Stimulated activated CD4-positive, alpha-beta T cell treated with anti-CD3 and anti-CD28 coated beads, Interleukin-15, amount 100 ng/mL, for 1 hour (primary cell): ENCODE measurements at places on chromosomes 3 and 15.

DNA sequence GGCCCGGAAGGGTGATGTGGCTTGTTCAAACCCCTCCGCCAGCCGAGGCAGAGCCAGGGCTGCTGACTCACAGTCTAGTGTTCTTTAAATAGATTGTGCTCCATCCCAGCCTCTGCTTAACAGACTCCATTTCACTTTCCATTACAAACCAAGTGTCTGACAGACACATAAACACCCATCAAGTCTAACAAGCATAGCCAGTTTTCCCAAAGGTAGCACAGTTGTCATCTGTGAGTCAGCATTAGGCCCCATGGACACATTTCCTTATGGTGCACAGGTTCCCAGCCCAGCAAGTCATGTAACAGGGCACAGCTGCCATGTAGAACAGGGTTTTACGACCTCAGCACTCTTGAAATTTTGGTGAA is 109.9 kb upstream of the RAP2B start:
- DNase-seq: no peak

DNA sequence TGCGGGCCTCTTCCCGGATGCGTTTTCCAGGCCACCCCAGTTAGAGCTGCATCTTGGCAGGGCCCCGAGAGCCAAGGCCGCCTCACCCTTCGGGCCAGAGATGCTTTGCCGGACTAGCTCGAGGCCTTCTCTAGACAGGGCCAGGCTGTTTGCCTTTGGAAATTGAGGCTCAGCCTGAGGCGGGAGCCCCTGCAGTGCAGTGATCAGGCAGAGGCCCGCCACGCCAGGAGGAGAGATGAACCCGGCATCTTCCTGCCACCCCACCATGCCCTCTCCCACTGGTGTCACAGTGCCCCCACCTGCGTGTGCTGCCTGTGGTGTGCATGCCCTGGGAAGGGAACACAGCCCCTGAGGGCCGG is 8.9 kb upstream of the ROPN1B start:
- no peak for DNase-seq

GRCh38 chr3:42936157-42936981 is 30.4 kb downstream of the ZNF662 start:
- DNase-seq: no peak

- no peak for DNase-seq
Observed at GRCh38 chr15:41936155-41936554, 36.2 kb downstream of the EHD4 start.

GRCh38 chr15:59792359-59792758 is 103.2 kb upstream of the BNIP2 start:
- DNase-seq: no peak

DNA sequence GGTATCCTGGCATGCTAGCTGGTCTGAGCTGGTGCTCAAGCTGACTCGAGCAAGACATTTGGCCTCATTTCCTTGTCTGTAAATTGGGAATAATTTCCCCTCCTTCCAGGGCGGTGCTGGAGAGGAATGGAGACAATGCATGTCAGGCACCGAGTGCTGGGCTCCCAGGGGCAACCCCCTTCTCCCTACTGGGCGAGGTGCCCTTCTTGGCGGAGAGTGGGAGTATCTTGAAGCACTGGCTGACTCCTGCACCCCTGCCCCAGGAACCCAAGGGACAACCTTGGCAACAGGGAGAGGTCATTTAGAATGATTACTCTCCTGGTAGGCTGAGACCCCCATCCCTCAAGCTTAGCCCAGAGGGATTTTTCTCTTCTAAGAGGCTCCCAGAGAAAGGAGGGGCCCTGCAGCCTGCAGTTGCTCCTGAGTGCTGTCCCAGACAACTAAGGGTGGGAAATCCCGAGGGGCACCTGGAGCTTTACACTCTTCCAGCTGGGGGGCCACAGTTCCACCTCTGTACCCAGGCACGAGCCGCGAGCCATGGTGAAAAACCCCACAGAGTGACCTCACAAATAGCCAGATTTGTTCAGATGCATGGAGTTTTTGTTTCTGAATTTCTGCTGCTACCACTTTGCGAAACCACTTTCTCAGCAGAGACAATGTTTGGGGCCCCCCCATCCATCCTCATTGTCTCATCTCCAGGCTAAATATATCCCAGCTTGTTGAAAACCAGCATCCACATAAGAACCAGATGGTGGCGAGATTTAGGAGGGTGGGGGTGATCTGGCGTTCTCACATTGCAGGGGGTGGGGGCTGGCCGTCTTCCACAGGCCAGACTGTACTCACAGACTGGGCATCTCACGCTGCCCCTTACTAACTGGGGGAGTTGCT is 44.8 kb downstream of the ABTB1 start:
- no peak for DNase-seq

DNA sequence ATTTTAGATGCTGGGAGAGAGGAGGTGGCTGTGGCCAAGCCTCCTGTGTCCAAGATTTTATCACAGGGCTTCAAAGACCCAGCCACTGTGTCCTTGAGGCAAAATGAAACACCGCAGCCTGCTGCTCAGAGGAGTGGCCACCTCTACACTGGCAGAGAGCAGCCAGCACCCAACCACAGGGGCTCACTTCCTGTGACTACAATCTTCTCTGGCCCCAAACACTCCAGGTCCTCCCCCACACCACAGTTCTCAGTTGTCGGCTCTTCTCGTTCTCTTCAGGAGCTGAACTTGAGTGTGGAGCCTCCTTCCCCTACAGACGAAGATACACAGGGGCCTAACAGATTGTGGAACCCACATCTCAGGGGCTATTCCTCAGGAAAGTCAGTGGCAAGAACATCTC is 45.6 kb downstream of the CDAN1 start:
- DNase-seq: no peak

GRCh38 chr15:80695099-80695910 is at the start of gene ABHD17C:
ABHD17C (plus strand) TSS chr15:80695310; CDS start chr15:80695430, 120 bp downstream.
- DNase-seq: peak; percentile 2

DNA sequence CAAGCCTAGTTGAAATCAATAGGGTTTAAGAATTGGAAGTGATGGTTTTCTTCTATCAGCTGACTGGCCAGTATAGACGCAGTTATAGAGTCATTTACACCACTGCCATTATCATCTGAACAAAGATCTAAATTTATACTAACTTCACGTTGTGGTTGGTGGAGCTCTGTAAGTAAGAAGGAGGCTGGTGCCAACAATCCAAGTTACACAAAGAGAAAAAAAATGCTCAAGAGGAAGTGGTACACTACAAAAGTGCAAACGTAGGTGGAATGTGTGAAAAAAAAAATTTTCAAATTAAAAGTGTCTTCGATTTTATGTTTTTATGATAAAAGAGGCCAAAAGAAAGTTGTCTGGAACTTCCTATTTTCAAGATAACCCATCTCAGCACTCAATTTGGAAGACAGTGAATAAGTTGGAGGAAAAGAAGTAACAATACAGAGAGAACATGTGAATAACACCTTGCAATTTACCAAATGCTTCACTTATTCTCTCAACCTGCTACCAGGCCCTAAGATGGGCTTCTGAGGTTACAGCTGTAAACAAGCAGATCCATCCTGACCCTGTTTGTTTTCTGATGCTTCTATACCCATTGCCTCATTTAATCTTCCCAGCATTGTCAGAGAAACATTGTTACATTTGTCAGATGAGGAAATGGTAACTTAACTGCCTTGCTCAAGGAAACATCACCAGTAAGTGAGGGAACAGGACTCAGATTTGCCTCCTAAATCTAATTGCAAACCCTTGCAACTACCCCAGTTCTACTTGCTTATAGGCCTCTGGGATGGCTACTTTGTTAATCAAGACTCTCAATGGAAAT is 12.0 kb upstream of the TASOR start:
- no peak for DNase-seq

DNA sequence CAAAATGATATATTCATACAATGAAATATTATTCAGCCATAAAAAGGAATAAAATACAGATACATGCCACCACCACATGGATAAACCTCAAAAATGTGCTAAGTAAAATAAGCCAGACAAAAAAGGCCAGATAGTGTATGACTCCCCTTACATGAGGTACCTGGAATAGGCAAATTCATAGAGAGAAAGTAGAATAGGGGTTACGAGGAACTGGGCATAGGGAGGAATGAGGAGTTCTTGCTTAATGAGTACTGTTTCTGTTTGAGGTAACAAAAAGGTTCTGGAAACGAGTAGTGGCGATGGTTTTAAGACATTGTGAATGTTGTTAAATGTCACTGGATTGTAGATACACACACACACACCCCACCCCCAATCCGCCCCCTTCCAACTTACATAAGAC is 8.2 kb downstream of the RAF1 start:
- DNase-seq: no peak

DNA sequence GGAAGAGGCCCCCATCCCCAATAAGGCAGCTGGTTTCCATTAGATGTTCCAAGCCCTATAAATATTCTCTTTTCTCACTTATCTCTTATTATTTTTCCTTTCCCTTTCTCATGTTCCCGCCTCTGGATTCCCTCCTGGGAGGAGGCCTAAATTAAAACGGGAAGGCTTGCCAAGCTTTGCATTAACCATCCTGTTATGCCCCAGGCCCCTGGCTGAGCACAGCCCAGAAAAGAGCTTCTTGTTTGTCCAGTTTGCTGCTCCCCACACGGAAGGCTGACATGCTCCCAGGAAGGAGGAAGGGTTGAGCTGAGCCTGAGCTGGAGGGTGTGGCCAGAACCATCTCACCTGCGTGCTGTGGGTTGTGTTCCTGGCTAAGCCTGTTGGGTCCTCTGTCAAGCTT is 63.1 kb upstream of the BOC start:
- DNase-seq: no peak

DNA sequence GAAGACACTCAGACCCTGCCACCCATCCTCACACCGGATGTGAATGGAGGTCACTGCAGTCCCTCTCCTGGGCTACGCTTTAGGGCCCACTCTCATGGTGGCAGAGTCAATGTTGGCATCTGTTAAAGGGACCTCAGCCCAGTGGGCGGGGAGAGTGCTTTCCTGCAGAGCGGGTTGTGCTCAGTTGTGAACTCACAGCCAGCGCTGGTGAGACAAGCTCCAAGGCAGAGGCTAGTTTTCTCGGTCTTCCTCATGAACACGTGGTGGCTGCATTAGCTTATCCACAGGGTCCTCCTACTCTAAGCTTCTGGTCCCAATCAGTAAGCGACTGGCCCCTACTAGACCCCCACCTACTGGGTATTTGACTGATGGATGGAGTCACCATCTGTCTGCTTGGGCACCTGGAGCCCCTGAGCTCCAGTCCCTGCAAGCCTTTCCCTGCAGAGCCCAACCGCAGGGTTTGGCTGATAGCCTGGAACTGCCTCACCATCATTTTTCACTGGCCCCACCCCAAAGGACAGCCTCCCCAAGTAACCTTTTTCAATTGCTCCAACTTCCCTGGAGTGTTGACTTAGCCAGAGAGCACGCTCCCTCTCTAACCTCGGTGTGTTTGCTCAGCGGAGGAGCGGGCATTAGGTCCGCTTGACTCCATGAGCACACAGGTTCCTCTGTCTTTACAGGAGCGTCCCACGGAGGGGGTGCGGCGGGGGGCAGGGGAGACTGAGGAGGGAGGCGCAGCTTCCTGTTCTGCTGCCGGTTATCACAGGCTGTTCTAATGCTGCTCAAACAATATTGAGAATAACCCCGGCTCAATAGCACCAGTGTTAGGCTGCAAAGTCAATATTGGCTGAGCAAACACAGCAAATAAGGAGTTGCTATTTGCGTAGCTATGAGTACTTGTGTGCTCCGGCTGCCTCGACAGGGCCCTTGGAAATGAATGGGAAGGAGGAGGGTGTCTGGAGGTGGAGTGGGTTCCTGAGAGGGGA is 141.7 kb downstream of the RPLP1 start:
- no peak for DNase-seq

DNA sequence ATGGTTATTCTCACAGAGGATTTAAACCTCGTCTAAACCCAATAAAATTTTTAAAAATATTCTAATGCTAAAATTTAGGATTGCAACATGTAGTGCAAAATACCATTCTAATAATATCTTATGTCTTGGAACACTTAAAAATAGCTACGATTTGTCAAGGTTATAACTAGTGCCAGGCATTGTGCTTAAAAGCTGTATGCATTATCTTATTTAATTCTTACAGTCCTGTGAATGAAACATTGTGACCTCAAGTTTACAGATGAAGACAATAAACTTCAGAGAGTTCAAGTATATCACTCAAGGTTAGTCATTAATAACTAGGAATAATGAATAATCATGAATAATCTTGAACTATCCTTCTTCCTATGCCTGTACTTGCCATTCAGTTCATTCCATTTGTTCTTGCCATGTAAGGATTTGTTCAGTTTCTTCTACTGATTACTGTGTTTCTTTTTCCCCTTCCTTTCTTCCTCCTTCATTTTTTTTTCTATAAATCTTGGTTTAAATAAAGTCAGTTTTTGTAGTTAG is 897.6 kb upstream of the NR2F2 start:
- DNase-seq: no peak

DNA sequence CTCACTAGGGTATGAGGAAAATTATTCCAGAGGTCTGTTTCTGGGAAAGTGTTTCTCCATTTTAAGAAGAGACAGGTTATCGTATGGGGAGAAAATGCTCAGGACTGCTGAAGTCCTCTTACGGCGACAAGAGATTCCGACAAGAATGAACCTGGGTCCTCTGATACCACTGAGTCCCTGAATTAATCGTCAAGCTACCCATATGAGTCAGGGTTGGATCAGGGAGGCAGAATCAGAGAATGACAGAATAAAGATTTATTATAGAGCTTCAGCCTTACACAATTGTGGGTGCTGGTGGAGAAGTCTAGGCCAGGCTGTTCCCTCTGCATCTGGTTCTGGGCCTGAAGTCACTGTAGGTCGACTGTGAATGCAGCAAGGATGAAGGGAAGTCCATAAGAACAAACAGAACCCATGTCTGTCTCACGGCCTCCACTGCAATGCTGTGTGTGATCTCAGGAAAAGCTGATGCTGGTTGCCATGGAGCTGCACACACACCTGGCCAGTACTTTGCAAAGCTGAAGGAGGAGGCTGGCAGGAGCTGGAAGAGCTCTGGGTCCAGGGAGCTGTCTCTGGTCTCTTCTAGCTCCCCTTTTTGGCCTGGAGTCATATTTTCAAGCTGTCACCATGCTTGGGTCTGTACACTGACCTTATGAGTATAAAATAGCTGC is 83.9 kb downstream of the HHLA2 start:
- no peak for DNase-seq

DNA sequence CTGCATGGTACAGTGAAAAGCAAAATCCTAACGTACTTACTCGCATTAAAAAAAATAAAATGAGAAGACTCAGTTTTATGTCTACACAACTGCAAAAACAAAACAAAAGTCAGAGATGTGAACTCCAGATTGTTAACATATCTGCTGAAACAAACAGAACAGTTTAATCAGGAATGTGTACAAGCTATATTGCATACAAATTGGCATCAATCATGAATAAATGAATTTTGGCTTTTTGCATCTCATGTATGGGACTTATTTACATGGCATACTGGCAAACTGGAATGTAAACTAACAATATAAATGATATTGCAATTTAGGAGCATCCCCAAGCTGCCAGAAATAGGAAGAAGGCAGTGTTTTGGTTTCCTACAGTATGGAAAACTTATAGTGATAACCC is 79.6 kb upstream of the NSMCE3 start:
- DNase-seq: no peak

- DNase-seq: no peak
Observed at GRCh38 chr3:194023501-194024280, 112.3 kb upstream of the HES1 start.
